ENCODE measurements at places on chromosomes 7 and 10.

DNA sequence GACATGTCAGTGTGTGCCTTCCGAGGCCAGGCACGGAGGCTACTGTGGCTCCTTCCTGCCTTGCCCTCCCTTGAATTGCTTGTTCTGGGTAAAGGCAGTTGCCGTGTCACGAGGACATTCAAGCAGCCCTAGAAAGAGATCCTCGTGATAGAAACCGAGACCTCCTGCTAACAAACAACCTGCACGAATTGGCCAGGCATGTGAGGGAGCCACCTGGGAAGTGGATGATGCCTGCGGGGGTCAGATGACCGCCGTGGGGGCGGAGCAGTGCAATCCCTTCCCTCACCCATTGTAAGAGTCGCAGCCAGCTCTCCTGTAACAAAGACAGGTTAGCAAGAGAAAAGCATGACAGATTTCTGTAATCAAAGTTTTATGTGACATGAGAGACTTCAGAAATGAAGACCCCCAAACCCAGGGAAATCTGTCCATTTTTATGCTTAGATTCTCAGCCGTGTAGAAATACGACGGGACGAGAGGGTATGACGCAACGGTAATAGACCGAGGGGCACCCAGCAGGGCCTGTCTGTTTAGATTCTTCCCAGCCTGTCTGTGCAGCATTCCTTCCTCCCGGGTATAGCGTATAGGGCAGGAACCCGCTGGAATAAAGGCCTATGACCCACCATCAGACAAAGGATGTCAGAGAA, 241.7 kb downstream of the GATA3 start:
- DNase-seq: no peak

GRCh38 chr7:138127996-138128395, 51.7 kb downstream of the AKR1D1 start:
- no peak for DNase-seq

DNA sequence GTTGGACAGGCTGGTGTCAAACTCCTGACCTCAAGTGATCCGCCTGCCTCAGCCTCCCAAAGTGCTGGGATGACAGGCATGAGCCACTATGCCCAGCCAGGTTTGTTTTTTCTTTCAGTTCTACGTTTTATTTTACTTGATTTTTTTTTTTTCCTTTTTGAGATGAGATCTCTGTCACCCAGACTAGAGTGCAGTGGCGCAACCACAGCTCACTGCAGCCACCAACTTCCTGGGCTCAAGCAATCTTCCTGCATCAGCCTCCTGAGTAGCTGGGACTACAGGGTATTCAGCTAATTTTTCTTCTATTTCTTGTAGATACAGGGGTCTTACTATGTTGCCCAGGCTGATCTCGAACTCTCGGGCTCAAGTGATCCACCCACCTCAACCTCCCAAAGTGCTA, 24.3 kb downstream of the GDI2 start:
- DNase-seq: no peak

DNA sequence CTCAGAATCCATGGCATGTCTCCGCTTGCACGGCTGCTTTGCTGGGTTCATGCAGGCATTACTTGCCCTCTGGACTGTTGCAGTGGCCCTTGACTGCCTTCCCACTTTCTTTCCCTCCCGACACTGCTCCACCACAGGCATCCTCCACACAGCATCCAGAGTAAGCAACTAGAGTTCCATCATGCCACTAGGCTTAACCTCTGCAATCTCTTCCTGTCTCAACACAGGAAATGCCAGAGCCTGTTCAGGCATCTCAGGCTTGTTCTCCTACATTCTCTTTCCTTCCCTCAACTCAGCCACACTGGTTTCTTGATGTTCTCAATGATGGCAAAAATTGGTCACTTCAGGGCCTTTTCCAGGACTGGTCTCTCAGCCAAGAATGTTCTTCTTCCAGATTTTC, 284.5 kb upstream of the KLF6 start:
- no peak for DNase-seq

DNA sequence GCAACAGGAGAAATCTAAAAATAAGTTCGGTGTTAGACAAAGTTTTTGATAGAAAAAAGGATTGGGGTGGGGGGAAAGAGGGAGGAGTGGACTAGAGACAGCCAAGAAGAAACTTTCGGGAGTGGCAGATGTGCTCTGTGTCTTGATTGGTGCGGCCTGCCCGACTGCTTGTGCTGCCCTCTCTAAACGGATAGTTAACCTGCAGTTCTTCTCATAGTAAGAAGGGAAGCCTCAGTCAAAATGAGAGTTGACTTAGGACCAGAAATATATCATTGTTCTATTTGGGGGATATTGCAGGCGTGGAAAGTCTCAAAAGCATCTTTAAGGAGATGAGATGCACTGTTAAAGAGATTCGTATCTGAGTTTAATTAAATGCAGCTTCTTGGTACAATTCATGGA, 39.3 kb downstream of the UBE3C start:
- DNase-seq: no peak

- no peak for DNase-seq
These were observed 19.6 kb upstream of the GPR37 start for GRCh38 chr7:124784879-124785818.

- no peak for DNase-seq
These were observed 23.8 kb downstream of the CPED1 start for GRCh38 chr7:121012170-121012874.

- no peak for DNase-seq
These were observed 44.3 kb upstream of the ARL4A start for GRCh38 chr7:12643001-12643643.

GRCh38 chr10:54284526-54285193, 516.4 kb downstream of the PCDH15 start:
- DNase-seq: no peak

- no peak for DNase-seq
These were observed 79.5 kb downstream of the SGMS1 start for GRCh38 chr10:50544095-50544856.

DNA sequence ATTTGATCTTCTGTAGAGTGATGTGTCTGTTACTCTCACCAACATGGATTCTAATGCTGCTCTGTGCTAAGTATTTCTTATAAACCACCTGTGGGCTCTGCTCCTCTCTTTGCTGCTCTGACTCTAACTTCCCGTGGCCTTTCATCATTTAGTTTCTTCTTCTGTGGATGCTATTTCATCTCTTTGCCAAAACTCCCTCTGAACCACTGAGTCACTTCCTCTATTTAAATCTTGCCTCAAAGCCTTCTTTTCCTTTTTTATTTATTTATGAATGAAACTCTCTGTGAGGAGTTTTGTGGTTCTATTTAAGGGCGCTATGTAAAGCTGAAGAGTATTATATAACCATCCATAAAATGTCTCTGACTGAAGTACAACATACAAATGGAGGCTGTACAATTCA, 538.5 kb downstream of the SUGCT start:
- DNase-seq: no peak

GRCh38 chr10:79940431-79940830, 8.5 kb downstream of the SFTPD start:
- DNase-seq: no peak

GRCh38 chr7:98628418-98628817, 11.3 kb downstream of the NPTX2 start:
- no peak for DNase-seq

DNA sequence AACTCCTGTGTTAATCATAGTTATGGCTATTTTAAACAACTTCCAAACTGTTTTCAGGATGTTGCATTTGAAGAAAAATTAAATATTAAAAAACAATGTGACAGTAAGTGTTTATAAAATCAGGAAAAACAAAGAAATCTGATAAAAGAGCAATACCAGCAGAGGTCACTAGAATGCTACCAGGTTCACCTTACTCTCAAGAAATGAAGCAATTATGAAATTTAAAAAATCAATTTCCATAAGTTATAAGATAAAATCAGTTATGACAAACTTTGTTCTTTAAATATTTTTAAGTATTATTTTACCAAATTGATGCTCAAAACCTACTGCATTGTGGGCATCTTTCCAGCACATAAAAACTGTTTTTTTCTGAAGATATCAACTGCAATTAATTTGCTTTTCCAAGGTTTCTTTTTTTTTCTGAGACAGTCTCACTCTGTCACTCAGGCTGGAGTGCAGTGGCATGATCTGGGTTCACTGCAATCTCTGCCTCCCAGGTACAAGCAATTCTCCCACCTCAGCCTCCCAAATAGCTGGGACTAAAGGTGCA, 50.7 kb upstream of the RHEB start:
- DNase-seq: no peak

DNA sequence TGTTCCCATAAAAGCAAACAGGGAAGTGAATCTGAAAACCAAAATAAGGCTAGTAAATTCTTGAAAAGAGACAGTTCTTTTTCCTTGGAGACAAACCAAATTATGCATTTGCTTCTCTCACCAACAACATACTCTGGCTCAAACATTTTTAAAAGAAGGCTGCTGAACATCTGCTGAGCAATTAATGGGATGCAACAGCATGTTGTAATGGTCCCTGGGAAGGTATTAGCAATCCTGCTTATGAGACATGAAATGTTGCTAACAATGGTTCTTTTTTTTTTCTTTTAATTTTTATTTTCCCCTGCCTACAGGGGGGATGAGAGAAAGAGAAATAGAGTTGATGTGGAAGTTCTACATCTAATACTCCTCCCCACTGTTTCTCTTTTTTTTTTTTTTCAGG, 572.1 kb downstream of the SORCS1 start:
- DNase-seq: no peak

- no peak for DNase-seq
These were observed 207.3 kb downstream of the NXPH1 start for GRCh38 chr7:8640671-8641070.

- DNase-seq: no peak
These were observed 588.2 kb upstream of the KCND2 start for GRCh38 chr7:119684763-119685162.

DNA sequence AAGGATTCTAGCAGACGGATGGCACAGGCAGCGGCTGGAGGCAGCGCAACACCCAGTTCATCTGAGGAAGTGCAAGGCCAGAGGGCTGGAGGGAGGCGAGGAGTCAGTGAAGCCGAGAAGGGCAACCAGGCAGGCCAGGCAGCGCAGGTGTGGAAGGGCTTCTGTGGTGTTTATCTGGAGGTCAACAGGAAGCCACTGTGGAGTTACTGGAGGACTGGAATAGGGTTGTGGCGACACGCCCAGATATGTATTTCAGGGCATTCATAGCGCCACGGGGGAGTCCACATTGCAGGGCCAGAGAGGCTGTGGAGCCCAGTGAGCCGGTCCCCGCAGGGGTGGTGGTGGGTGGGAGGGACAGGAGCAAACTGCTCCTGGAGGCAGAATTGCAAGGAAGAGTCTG, 150.6 kb downstream of the CDH23 start:
- DNase-seq: no peak

- no peak for DNase-seq
These were observed 48.8 kb upstream of the OPTN start for GRCh38 chr10:13051126-13051694.

DNA sequence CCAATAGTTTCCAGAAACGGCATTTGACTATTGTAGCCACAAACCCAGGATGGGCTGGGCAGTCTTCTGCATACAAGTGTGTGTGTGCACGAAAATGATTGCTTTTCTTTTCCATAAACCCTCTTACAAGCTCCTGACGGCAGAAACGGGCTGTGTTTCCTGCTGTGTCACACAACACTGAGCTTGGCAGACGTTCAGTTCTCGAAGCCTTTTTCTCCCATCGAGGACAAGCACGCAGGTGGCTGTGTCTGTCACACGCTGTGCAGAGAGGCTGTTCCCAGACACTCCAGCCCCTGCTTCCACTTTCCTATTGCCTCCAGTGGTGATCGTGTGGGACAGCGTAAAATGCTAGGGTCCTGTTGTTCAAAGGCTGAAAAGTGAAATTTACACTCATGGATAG, 32.1 kb downstream of the RBAK start:
- DNase-seq: no peak

- no peak for DNase-seq
These were observed 89.9 kb downstream of the ADCY1 start for GRCh38 chr7:45663965-45664633.

- no peak for DNase-seq
These were observed 137.6 kb downstream of the C10orf105 start for GRCh38 chr10:71582019-71582418.

DNA sequence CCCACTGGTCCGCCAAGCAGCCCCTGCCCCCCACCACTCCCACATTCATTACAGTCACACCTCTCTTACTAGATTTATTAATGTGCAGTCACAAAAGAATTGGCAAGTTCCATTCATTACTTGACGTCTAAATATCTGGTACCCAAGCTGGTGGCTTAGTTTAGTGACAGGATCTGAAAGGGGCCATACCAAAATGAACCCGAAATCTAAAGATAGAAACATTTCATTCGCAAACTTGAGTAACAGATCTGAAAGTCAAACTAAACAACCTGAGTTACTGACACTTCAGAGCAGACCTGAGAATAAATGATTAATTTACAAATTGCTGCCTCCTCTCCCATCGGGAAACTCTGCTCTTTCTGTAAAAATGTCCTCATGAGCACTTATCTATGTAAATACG, 53.4 kb downstream of the TNS3 start:
- DNase-seq: no peak

DNA sequence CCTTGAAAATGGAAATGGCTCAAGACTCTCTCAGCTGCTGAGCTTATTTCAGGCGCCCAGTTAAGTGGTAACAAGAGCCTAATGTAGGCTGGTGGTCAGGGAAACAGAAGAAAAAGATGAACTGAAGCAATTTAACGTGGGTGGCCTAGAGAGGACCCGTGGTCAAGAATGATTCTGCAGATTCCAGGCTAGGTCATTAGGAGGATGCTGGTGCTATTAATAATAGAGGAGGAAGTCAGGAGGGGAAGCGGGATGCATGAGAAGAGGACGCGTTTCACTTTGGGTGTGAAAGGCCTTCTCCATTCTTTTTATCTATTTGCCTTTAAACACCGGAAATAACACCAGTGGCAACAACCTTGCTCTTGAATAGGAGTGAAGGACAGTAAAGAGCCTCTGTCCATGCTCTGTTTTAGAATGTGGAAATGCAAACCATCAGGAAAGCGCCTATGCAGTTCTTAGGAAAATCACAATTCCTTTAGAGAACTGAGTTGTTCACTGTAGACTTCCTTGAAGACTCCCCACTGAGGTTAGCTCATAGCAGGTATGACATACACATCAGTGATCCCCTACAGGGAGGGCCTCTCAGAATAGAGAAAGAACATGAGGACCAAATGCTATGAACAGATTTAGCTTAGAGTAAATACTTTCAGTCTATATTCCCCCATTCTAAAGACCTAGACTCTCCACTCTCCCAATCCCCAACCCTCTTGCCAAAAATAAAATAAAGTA, 8.6 kb downstream of the LIPA start:
- DNase-seq: no peak

DNA sequence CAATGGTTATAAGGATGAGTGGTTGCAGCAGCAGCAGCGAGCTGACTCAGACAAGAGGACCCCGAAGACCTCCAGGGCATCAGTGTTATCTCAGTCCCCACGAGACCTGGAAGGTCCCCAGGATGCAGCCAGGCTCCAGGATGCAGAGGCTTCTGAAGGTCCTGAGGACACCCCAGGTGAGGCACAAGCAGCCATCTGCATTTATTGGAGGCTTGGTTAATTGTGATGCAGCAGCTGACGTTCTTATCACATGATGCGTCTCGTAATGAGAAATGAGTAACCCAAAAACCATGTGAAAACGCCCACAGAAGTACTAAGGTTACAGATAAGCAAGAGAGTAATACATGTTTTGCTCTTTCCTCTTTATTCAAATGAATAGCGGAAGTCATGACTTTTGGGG, 17.4 kb downstream of the C7orf57 start:
- no peak for DNase-seq

Measured in stimulated activated CD4-positive, alpha-beta T cell treated with anti-CD3 and anti-CD28 coated beads, TNF-alpha, amount 100 ng/mL, for 1 hour (primary cell).